ENCODE measurements at places on chromosomes 4 and X.

GRCh38 chrX:97938706-97939105 lies 1055.0 kb downstream of the RPA4 start:
- H3K27me3 ChIP-seq = no peaks in the 10 kb centered on the region
- H3K4me1 ChIP-seq = no peaks in the 10 kb centered on the region
- no peak overlapping the region for H3K27ac ChIP-seq
- DNase-seq = no peak

DNA sequence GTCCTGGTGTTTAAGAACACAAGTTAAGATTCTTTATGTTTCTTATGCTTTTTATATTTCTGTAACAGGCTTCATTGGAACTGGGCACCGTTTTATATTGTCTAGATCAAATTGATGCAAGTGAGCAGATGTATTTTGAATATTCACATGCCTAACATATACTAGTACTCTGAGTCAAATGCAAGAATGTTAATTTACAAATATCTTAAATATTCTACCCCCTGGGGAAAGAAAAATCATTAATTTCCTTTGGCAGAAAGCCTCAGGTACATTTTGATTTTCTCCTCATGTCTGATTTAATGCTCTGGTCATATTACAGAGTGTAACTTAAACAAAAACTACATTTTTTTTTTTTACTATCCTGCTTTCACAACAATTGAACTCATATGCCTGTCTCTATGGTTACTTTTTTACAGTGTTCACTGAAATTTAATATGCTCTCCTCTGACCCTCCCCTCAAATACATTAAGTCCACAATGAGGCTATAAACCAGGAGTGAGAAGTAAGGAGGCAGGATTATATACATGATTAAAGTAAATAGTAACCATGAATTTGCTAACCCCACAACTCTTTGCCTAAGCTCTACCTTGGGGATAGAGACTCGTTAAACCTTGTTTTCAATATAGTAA lies 2.4 kb upstream of the NSUN7 start:
- peak; percentile 9 for DNase-seq
- H3K27ac ChIP-seq = no peak overlapping the region
- H3K36me3 ChIP-seq = no peaks in the 10 kb centered on the region
- H3K4me3 ChIP-seq = no peak overlapping the region
- H3K4me1 ChIP-seq = no peaks in the 10 kb centered on the region
- H3K27me3 ChIP-seq = no peaks in the 10 kb centered on the region

DNA sequence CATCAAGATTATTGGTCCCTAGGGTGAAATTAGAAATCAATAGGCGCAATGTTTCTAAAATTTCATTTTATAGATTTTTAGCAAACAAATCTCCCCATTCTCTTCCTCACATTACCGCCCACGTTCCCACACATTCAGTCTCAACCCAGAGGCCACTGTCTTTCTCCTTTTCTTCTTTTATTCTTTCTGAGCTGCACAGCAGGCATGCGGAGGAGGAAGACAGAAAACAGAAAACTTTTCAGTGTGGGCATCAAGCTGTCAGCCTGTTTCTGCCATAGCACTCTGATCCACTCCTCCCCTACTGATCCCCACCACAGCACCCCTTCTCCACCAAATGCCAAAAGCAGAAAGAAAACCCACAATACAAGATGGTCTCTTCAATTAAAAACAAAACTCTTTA lies 94.8 kb upstream of the ADAMTS3 start:
- no peak overlapping the region for H3K4me3 ChIP-seq
- H3K4me1 ChIP-seq = no peaks in the 10 kb centered on the region
- no peak overlapping the region for H3K27ac ChIP-seq
- DNase-seq = no peak
- no peaks in the 10 kb centered on the region for H3K36me3 ChIP-seq

DNA sequence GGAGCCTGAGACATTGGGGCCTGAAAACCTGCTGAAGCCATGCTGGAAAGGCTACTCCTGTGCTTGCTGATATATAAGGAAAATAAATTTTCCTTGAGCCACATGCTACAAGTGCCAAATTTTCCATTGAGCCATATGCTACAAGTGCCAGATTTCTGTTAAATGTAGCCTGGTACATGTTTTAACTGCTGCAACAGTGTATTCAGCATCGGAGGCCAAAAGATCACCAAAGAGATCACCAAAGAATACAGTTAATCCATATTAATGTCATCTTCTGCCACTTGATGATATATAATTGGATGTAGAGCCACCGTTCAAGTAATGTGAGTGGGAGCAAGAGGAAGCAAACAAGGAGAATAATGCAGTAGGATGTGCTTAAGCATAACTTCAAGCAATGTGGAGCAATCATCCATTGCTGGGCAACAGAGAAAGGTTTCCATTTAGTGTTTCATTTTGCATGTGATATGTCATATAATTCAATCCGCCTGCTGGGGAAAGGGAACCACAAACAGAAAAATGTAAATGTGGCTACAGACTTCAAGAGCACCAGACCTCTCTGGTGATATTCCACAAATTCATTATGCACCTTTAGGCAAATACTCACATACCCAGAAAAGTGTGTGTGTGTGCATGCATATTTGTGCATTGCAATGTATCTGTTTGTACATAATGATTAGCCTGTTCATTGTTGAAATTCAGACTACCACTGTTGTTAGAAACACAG lies 295.9 kb downstream of the KCNIP4 start:
- no peaks in the 10 kb centered on the region for H3K27me3 ChIP-seq
- H3K4me1 ChIP-seq = no peaks in the 10 kb centered on the region
- H3K36me3 ChIP-seq = no peaks in the 10 kb centered on the region
- no peak overlapping the region for H3K4me3 ChIP-seq

GRCh38 chr4:27048429-27049238 lies 188.0 kb downstream of the STIM2 start:
- H3K4me3 ChIP-seq = no peak overlapping the region
- no peak overlapping the region for H3K27ac ChIP-seq
- DNase-seq = peak; percentile 67
- H3K4me1 ChIP-seq = no peaks in the 10 kb centered on the region

GRCh38 chrX:103254921-103255493 lies at the start of gene TCEAL8:
TSS of gene TCEAL8 (minus strand) at chrX:103255155. CDS start at chrX:103253979, 1,176 bp downstream.
- DNase-seq = peak; percentile 65
- peak within 1 kb of the TSS; percentile 96 for H3K27ac ChIP-seq
- H3K36me3 ChIP-seq = peaks cover 5% of the 10 kb centered on the region
- peak within 1 kb of the TSS; percentile 75 for H3K4me3 ChIP-seq

DNA sequence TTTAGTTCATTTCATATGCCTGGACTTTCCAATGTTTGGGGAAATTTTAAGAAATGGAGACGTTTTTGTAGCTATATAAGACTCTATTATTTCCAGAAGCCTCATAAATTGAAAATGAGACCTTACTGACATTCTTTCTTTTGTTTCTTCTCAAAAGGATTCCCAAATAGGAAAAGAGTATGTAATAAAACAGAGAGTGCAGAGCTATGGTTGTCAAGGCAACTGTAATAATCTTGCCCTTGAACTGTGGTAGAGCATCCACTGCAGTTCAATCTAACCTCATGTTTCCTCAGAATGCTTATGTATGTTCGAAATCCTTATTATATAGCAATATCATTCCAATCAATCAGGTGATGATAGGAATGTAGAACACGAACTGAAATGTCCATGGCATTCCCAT lies 54.1 kb downstream of the AMELX start:
- no peak overlapping the region for H3K27ac ChIP-seq
- H3K36me3 ChIP-seq = no peaks in the 10 kb centered on the region
- peak; percentile 29 for DNase-seq
- no peaks in the 10 kb centered on the region for H3K27me3 ChIP-seq

DNA sequence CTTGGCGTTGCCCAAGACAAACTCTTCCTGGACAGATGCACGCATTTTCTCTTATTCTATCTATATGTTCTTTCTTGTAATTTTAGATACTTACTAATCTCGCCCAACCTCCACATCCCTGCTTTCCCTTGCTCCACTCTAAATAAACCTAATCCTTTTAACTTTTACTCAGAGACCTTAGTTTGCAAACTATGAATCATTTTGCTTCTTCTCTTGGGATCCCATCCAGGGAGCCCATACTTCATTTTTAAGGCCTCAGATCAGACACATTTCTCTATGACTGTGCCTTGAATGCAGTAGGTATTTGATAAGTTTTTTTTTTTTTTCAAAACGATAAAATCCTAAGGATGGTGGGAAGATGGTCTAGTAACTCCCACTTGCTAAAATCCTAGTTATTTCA lies 353.8 kb upstream of the HAND2 start:
- no peak for DNase-seq
- H3K27ac ChIP-seq = no peak overlapping the region
- H3K27me3 ChIP-seq = no peaks in the 10 kb centered on the region
- no peak overlapping the region for H3K4me3 ChIP-seq
- H3K4me1 ChIP-seq = no peaks in the 10 kb centered on the region

- H3K36me3 ChIP-seq = no peaks in the 10 kb centered on the region
- no peak overlapping the region for H3K4me3 ChIP-seq
- H3K4me1 ChIP-seq = no peaks in the 10 kb centered on the region
- no peaks in the 10 kb centered on the region for H3K27me3 ChIP-seq
- DNase-seq = no peak
Observed at GRCh38 chr4:71367546-71367945, 28.7 kb downstream of the SLC4A4 start.

DNA sequence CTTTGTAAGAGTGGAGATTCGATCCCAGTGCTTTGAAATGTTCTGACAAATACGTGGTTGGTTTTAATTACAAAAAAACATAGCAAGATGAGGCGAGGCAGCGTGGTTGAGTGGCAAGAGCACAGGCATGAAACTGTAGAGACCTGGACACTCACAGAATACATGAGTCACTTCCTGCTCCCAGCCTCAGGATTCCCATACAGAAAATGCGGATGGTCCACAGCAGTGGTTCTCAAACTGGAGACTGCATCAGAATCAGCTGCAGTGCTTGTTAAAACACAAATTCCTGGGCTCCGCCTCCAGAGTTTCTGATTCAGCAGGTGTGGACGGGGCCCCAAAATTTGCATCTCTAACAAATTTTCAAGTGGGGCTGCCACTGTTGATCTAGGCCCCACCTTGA lies 10.1 kb downstream of the OTOP1 start:
- H3K36me3 ChIP-seq = no peaks in the 10 kb centered on the region
- no peak overlapping the region for H3K4me3 ChIP-seq
- DNase-seq = no peak
- no peaks in the 10 kb centered on the region for H3K4me1 ChIP-seq
- H3K27me3 ChIP-seq = no peaks in the 10 kb centered on the region

DNA sequence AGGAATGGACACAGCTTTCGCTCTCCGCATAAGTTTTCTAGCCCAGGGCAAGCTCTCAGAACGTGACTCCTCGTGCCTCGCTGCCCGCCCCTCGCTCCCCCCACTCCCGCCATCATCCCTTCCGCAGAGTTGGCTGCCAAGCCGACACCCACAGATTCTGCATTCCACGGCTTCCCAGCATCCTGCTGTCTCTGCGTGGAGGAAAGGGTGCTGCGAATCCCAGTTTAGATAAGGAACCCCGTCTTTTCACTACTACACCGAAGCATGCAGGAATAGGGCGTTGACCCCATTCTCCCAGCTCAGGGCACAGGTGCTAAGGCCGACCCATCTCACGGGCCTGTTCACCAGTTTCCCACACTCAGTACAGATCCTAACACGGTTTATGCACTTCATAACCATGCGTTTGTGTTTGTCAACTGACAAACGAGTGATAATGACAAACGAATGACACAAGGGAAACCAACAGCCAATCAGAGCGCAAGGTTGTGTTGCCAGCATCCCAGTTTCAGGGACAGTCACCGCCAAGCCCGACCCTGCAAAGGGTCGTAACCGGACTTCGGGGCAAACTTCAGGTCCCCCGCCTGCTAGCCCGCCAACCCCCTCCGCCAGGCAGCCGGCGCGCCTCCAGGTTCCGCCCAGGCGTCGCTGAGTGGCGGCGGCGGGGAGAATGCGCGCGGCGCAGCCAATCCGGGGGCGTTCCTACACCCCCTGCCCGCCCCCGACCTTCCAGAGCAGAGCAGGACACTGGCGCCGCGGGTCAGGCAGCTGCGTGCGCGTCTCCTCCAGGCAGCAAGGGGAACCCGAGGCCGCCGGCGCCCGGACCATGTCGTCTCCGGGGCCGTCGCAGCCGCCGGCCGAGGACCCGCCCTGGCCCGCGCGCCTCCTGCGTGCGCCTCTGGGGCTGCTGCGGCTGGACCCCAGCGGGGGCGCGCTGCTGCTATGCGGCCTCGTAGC lies at the start of gene CYP2U1:
TSS of gene CYP2U1 (plus strand) at position 729 of the 954 bp plus-strand sequence. CDS start at position 824, 95 bp downstream.
- H3K4me3 ChIP-seq = peak within 1 kb of the TSS; percentile 79
- H3K27ac ChIP-seq = no peak within 1 kb of the TSS
- no peaks in the 10 kb centered on the region for H3K36me3 ChIP-seq
- H3K4me1 ChIP-seq = peaks cover 12% of the 10 kb centered on the region

Data from trophoblast cell (in vitro differentiated cells and primary cell).